ENCODE measurements at places on chromosomes 1 and 21.

GRCh38 chr1:40638097-40639036 is 27.1 kb downstream of the RIMS3 start:
- no peak for DNase-seq

GRCh38 chr1:64854674-64855073 is 109.8 kb downstream of the RAVER2 start:
- DNase-seq = no peak

- no peak for DNase-seq
Observed at GRCh38 chr21:21436012-21436534, 437.9 kb downstream of the NCAM2 start.

GRCh38 chr1:243849421-243850201 is 432 bp downstream of the AKT3 start:
- DNase-seq = no peak

DNA sequence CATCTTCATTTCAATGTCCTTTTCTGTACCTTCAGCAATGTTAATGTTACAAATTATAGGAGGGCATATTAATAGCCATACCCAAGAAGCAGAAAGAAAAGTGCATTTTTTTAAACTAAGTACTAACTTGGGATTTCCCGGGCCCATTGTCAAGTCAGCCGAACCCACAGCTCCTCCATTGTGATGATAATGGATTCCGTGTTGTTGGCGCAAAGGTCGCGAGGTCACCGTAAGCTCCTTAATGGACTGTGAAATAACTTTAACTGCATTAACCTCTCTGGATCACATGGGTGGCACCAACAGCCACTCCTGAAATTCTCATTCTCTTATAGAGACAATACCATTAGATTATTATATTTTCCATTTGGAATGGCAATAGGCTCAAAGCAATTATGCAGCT is 250.6 kb upstream of the RRP15 start:
- no peak for DNase-seq

DNA sequence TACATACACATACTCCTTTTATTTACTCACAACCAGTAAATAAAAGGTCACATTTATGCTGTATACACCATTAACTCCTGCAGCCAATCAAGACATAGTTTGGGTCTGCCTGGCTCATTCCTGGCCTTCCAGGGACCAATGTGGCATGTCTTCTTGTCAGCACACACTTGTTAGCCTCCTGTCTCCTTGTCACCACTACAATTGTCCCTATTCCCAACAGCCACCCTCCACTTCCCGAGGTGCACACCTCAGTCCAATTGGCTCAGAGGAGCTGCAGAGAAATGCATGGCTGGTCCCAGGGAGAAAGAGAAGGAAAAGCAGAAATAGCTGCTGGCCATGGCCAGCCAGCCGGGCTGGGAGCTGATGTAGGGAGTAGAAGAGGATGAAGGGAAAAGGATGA is 116.9 kb downstream of the PLXNA2 start:
- no peak for DNase-seq

DNA sequence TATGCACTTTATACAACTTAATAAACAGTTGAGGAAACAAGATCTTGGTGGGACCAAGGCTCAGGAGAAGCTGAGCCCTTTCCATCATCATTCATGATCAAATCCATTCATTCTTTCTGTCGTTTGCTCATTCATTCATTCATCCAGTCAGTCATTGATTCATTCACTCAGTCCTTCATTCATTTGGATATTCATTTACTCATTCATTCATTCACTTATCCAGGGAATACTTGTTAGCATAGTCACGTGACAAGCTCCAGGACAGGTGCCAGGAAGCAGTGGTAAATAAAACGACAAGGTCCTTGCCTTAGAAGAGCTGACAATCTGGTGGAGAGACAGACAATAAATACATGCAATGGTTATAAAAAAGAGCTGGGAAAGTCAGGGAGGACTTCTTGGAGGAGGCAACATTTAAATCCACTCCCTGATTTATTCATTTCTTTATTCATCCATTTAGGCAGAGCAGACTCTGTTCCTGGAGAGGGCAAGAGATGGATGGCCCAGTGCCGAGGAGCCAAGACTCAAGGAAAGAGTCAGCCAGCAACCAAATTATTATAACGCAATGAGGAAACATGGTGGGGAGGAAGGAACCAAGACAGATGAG is 74.1 kb upstream of the CASZ1 start:
- no peak for DNase-seq

DNA sequence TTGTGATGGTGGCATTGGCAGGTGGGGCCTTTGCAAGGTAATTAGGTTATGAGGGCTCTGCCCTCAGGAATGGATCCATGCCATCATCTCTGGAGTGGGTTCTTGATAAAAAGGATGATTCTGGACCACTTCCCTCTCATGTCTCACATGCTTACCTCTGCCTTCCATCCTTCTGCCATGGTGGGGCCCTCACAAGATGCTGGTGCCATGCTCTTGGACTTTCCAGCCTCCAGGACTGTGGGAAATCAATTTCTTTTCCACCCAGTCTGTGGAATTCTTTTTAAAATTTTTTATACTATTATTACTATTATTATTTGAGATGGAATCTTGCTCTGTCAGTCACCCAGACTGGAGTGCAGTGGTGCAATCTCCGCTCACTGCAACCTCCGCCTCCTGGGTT is 57.3 kb downstream of the ACBD3 start:
- no peak for DNase-seq

DNA sequence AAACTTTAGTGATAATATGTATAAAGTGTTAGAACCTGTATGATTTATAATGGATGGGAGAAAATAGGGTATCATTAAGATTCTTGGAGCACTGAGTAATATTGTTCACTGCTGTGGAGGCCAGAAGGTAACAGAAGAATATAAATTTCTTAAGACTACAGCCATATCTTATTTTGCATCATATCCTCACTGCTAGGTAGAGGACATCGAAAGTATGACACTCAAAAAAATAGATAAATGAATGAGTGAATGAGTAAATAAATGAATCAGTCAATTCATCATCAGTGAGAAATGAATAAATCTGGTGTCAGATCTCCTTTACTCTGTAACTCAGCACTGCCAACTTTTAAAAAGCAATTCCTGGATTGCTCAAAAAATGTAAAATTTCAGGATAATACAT is 33.2 kb downstream of the RGS13 start:
- no peak for DNase-seq

Measured in A549 (cell line).